ENCODE measurements at places on chromosomes 1 and 21.

DNA sequence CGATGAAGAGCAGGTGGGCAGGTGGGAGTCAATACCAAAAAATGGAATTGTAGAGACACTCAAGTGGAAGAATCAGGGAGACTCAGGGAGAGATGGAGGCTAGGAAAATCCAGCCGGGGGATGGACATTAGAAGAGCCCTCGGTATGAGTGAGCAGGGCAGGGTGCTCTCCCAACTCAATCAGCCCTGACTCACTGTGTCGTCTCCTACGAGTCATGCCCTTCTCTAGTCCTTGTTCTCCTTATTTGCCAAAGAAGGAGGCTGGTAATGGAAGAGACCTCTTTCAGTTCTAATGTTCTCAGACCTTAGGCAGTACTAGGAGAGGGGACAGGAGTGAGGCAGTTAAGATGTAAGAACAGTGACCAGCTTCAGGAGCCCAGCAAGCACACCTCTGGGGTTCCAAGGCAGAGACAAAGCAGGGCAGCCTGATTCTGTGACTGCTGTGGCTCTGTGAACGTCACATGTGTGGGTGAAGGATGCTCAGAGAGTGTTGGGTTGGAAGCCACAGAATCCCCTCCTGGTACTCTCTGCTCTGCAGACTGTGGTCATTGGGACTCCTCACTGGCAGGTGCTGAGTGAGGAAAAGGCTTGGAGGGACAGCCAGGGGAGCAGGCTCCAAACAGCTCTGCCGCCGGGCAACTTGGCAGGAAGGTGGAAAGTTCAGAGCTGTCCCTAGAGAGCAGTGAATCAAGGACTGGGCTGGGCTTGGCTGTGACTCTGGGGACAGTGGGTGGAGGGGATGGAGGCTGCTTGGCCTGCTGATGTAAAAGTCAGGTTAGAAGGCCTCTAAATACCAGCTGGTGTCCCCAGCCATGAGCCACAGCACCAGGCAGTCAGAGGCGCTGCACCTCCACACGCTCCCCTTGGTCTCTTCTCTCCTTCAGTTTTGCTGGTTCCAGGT, 11.1 kb upstream of the GJA5 start:
- no peaks in the 10 kb centered on the region for H3K4me1 ChIP-seq
- H3K27ac ChIP-seq, result no peak overlapping the region
- no peak overlapping the region for H3K4me3 ChIP-seq
- peaks cover 8% of the 10 kb centered on the region for H3K27me3 ChIP-seq
- no peaks in the 10 kb centered on the region for H3K36me3 ChIP-seq
- DNase-seq, result no peak

DNA sequence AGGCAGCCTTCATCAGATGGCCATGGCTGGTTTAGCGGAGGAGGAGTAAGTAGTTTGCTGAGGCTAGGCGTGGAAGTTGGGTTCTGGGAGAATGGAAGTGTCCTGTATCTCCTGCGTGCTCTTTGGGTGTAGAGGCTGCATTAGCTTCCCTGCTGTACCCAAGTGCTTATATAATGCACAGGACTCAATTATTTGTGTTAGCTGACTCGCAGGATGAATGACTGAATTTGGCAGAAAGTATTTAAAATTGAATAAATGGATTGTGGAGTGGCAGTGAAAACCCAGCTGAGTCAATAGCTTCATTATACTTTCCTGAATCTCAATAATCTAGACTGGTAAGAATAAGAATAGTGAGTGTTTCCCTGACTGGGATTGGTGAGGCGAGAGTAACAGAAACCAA, 13.8 kb downstream of the DNTTIP2 start:
- H3K27ac ChIP-seq, result no peak overlapping the region
- DNase-seq, result no peak
- H3K27me3 ChIP-seq, result no peaks in the 10 kb centered on the region
- no peak overlapping the region for H3K4me3 ChIP-seq
- no peaks in the 10 kb centered on the region for H3K4me1 ChIP-seq

- no peak overlapping the region for H3K4me3 ChIP-seq
- no peaks in the 10 kb centered on the region for H3K27me3 ChIP-seq
- H3K4me1 ChIP-seq, result no peaks in the 10 kb centered on the region
Measured at GRCh38 chr1:178580876-178581275, 68.0 kb downstream of the TEX35 start.

DNA sequence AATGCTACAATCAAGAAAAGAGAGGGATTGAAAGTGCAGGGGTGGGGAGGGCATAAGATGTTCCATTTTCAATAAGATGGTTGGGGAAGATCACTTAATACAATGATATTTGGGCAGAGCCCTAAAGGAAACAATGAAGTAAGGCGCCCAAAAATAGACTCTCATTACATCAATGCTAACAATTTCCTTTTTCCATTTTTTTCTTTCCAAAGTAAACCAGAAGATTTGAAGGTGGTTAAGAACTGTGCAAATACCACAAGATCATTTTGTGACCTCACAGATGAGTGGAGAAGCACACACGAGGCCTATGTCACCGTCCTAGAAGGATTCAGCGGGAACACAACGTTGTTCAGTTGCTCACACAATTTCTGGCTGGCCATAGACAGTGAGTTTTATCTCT, 16.8 kb downstream of the IFNAR2 start:
- H3K4me3 ChIP-seq, result no peak overlapping the region
- no peak overlapping the region for H3K27ac ChIP-seq
- H3K36me3 ChIP-seq, result peaks cover 61% of the 10 kb centered on the region
- DNase-seq, result no peak
- no peaks in the 10 kb centered on the region for H3K27me3 ChIP-seq
- no peaks in the 10 kb centered on the region for H3K4me1 ChIP-seq

GRCh38 chr21:34227386-34227852, 136.4 kb upstream of the KCNE2 start:
- H3K4me1 ChIP-seq, result no peaks in the 10 kb centered on the region
- no peaks in the 10 kb centered on the region for H3K36me3 ChIP-seq
- no peaks in the 10 kb centered on the region for H3K27me3 ChIP-seq
- no peak for DNase-seq

GRCh38 chr21:14382486-14382834, 486 bp downstream of the HSPA13 start:
- peaks cover 4% of the 10 kb centered on the region for H3K4me1 ChIP-seq
- no peak for DNase-seq
- H3K4me3 ChIP-seq, result peak overlapping the region; percentile 84
- H3K36me3 ChIP-seq, result peaks cover 7% of the 10 kb centered on the region
- H3K27ac ChIP-seq, result peak overlapping the region; percentile 73

DNA sequence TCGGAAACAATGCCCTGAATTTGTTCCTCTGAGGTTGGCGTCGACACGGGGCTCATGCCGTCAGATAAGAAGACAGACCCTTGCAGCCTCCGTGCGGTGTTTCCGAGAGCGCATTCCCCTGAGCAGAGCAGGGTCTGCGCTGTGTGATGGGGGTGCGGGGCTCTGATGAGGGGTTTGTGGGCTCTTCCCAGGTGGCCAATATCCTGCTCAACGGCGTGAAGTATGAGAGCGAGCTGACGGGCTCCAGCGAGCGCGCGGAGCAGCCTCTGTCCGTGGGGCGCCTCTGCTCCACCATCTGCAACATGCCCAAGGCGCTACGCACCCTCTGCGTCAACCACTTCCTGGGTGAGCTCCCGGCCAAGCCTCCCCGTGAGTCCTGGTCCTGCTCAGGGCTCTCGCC, 17.3 kb downstream of the SLC45A1 start:
- H3K27ac ChIP-seq, result no peak overlapping the region
- H3K36me3 ChIP-seq, result no peaks in the 10 kb centered on the region
- H3K27me3 ChIP-seq, result no peaks in the 10 kb centered on the region
- no peak overlapping the region for H3K4me3 ChIP-seq

GRCh38 chr1:200038981-200039848, 11.7 kb downstream of the NR5A2 start:
- peak overlapping the region; percentile 60 for H3K4me3 ChIP-seq
- peaks cover 81% of the 10 kb centered on the region for H3K27me3 ChIP-seq
- peak overlapping the region; percentile 91 for H3K27ac ChIP-seq
- DNase-seq, result peak; percentile 73
- H3K36me3 ChIP-seq, result no peaks in the 10 kb centered on the region

DNA sequence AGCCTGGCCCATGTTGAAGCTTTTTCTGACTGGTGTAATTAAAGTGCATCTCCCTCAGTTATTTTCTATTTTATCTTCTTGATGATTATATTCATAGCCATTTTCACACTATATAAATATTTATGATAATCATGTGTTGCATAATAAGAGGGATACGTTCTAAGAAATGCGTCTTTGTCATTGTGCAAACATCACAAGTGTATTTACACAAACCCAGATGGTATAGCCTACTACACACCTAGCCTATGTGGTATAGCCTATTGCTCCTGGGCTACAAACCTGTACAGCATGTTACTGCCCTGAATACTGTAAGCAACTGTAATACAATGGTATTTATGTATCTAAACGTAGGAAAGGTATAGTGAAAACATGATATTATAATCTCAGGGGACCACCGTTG, 88.1 kb downstream of the BACH1 start:
- H3K4me3 ChIP-seq, result no peak overlapping the region
- H3K36me3 ChIP-seq, result no peaks in the 10 kb centered on the region
- H3K27ac ChIP-seq, result no peak overlapping the region
- peaks cover 4% of the 10 kb centered on the region for H3K4me1 ChIP-seq
- no peaks in the 10 kb centered on the region for H3K27me3 ChIP-seq

GRCh38 chr1:233289676-233290075, 5.8 kb downstream of the PCNX2 start:
- H3K36me3 ChIP-seq, result no peaks in the 10 kb centered on the region
- H3K27me3 ChIP-seq, result no peaks in the 10 kb centered on the region
- H3K4me3 ChIP-seq, result no peak overlapping the region
- DNase-seq, result no peak

DNA sequence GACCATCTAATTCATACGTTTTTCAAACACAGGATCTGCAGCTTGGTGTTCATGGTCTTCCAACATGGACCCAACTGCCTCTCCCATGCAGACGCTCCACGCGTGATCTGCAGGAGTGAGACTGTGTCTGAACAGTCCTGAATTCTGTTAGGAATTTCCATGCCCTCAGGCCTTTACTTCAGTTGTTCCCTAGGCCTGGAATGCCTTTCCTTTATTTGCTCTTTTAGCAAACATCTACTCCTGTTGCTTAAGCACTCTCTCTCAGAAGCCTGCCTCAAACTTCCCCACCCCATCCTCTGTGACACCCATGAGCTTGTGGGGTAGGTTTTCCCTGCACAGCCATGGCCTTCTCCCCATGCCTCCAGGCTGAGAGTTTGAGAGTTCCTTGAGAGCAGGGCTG, 73.7 kb downstream of the DMRTB1 start:
- H3K27me3 ChIP-seq, result no peaks in the 10 kb centered on the region
- no peak overlapping the region for H3K4me3 ChIP-seq
- H3K27ac ChIP-seq, result no peak overlapping the region
- no peak for DNase-seq
- no peaks in the 10 kb centered on the region for H3K4me1 ChIP-seq
- H3K36me3 ChIP-seq, result no peaks in the 10 kb centered on the region

- H3K4me1 ChIP-seq, result no peaks in the 10 kb centered on the region
- no peak overlapping the region for H3K27ac ChIP-seq
- no peak for DNase-seq
- H3K4me3 ChIP-seq, result no peak overlapping the region
Measured at GRCh38 chr1:170755795-170756194, 91.9 kb downstream of the PRRX1 start.

GRCh38 chr21:31457675-31458074, 113.6 kb upstream of the TIAM1 start:
- no peak overlapping the region for H3K27ac ChIP-seq
- H3K36me3 ChIP-seq, result no peaks in the 10 kb centered on the region

DNA sequence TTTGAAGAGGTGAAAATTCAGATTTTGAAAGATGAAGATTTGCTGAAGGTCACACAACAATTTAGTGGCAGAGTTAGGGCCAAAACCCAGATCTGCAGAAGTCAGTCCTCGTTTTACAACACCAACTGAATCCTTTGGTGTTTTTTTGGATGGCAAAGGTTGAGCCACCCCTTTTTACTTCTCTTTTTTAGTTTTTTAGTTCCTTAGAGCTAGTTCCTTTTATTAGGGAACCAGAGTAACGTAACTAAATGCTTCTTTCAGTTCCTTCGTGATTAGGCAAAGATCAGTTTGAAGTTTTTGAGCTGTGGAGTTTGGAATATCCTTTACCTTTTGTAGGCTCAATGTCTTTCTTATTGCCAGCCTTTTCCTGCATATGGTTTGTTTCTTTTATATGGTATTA, 67.9 kb upstream of the ARID1A start:
- no peak overlapping the region for H3K4me3 ChIP-seq
- DNase-seq, result no peak
- no peak overlapping the region for H3K27ac ChIP-seq
- no peaks in the 10 kb centered on the region for H3K27me3 ChIP-seq
- no peaks in the 10 kb centered on the region for H3K36me3 ChIP-seq

GRCh38 chr1:74771913-74772515, 39.1 kb downstream of the TYW3 start:
- H3K4me3 ChIP-seq, result no peak overlapping the region
- H3K4me1 ChIP-seq, result no peaks in the 10 kb centered on the region
- peak; percentile 18 for DNase-seq
- H3K27me3 ChIP-seq, result peaks cover 2% of the 10 kb centered on the region
- no peaks in the 10 kb centered on the region for H3K36me3 ChIP-seq
- H3K27ac ChIP-seq, result no peak overlapping the region

- H3K27ac ChIP-seq, result no peak overlapping the region
- no peaks in the 10 kb centered on the region for H3K4me1 ChIP-seq
Measured at GRCh38 chr1:172003766-172004530, 162.7 kb downstream of the DNM3 start.

DNA sequence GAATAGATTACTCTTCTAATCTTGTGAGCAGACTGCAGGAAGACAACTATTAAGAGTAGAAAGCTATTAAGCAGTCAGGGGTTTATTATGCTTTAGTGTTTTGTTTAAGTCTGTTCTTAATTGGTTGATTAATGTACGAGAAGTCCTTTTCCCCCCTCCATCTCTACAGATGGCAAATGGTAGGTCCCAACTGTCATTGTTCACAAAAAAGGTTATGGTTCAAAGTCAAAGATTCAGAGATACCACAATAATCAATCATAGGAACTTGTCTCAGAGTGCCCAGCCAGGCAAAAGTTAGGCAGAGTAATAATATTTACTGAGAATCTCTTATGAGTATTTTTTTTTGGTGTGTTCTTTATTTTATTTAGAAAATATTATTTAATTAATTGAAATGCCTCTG, 26.8 kb downstream of the NFIA start:
- peaks cover 6% of the 10 kb centered on the region for H3K4me1 ChIP-seq
- H3K4me3 ChIP-seq, result no peak overlapping the region
- H3K36me3 ChIP-seq, result no peaks in the 10 kb centered on the region
- no peak overlapping the region for H3K27ac ChIP-seq
- peak; percentile 12 for DNase-seq

DNA sequence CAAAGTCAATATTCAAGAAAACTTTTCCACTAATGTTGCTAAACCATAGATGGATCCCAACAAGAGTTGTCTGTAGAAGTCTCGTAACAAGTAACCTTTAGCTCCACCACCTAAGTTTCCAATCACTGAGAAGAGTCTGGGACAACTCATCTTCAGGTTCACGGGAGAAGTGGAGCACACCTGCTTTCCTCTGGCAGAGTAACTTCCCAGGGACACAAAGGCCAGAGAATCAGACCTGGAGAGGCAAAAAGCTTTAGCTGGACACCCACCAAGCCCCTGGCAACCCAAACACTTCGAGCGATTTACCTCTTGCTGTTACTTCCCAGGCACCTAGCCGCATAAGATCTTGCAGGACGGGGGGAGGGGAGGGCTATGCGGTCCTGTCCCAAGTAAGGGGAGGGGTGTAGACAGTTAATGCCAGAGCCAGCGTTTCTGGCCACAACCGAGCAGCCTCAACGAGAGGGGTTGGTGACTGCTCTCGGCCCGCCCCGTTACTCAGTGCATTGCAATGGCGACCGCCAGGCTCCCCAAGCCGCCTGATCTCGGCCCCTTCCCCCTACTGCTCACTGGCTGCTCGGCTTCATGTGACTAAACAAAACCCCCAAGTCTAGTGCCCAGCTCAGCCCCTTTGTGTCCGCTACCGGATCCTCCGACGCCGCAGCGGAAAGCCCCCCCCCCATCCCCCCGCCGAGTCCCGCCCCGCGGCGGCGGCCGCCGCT, 709 bp downstream of the ZNF644 start:
- H3K36me3 ChIP-seq, result peaks cover 3% of the 10 kb centered on the region
- peak; percentile 82 for DNase-seq
- no peaks in the 10 kb centered on the region for H3K27me3 ChIP-seq
- H3K27ac ChIP-seq, result peak overlapping the region; percentile 100
- H3K4me1 ChIP-seq, result peaks cover 6% of the 10 kb centered on the region
- H3K4me3 ChIP-seq, result peak overlapping the region; percentile 98
